ENCODE measurements at places on chromosomes 16 and 17. TPM values are rescaled to one million over a fixed set of nuclear protein-coding genes. Genes with fewer than 3 reads are reported as not detected.
A peak's percentile ranks its signal among the peaks of the same experiment; 100 is the strongest.

Gene PPM1E
- under 0.01 TPM for total RNA-seq

DNA sequence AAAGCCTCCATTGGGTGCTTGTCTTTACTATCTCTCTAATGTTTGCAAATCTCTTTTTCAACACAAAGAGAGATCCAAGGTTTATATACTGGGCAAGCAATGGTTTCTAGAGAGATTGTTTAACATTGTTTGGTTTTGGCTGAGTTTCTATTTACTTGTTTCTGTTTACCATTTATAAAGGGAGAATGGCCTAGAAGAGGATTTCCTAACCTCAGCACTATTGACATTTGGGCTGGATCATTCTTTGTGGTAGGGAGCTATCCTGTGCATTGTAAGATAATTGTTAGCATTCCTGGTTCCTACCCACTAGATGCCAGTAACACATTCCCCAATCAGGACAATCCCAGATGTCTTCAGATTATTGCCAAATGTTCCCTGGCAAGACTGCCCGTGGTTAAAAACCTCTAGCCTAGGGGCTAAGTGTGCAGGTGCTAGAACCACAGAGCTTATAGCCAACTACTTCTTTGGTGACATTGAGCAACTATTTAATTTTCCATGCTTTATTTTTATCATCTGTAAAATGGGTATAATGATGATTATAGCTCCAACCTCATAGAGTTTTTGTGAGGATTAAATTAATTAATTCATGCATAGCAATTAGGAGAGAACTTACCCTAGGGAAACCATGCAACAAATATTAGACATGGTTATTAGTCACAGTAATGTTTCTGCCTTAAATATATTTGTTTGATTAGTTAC lies 413.9 kb upstream of the MAF start:
- peak; percentile 37 for DNase-seq

DNA sequence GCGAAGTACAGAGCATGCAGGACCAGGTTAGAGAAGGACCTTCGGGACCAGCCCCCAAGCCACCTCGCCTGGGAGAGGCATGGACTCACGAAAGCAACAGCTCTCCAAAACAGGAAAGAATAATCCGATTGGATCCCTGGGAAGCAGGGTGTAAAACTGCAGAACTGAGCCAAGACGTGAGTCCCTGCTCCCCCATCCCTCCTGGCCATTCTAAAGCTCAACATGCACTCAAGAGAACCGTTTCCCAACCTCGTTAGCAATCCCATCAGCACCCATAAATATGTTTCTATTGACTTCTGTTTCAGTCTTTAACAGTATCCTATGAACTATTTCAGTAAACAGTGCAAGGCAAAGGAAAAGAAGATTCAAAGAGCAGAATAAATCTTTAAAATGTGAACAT lies 167.0 kb downstream of the COPRS start:
- DNase-seq, result no peak

- DNase-seq, result peak; percentile 53
These were observed 252.1 kb downstream of the PHKB start for GRCh38 chr16:47713225-47713595.

Gene FASN
- 69.0 TPM for total RNA-seq

GRCh38 chr16:64711026-64711425 lies 410.8 kb downstream of the CDH11 start:
- DNase-seq, result peak; percentile 64

Gene CRYM
- not detected for total RNA-seq

DNA sequence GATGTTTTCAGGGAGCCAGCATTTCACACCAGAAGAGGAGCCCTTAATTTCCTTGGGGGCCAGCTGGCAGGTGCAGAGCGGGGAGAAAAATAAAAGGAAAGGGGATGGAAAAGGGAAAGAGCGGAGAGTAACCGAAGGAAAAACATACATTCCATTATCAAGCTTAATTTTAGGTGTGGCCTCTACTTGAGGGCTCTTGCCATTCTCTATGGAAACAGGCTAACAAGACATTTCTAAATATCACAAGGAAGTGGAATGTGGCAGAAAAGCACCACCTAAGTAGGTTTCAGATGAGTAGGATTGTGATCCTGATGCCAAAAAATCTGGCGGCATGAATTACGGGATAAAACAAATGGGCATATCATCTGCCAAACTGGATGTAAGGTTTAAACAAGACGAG lies 970 bp upstream of the DYNC1LI2 start:
- no peak for DNase-seq

Gene GPT2
- total RNA-seq, result 16.0 TPM

DNA sequence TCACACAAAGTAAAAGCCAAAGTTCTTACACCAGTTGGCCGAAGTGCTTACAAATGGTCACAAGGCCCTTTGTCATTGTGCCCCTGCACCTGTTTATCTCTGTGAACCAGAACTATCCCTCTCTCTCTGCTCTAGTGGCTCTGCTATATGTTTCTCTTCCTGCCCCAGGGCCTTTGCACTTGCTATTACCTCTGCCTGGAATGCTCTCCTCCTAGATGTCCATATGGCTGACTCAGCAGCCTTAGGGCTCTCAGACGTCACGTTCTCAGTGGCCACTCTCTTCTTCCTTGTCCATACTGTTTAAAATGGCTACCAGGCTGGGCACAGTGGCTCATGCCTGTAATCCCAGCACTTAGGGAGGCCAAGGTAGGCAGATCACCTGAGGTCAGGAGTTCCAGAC lies 38.8 kb upstream of the DDX52 start:
- DNase-seq, result no peak

DNA sequence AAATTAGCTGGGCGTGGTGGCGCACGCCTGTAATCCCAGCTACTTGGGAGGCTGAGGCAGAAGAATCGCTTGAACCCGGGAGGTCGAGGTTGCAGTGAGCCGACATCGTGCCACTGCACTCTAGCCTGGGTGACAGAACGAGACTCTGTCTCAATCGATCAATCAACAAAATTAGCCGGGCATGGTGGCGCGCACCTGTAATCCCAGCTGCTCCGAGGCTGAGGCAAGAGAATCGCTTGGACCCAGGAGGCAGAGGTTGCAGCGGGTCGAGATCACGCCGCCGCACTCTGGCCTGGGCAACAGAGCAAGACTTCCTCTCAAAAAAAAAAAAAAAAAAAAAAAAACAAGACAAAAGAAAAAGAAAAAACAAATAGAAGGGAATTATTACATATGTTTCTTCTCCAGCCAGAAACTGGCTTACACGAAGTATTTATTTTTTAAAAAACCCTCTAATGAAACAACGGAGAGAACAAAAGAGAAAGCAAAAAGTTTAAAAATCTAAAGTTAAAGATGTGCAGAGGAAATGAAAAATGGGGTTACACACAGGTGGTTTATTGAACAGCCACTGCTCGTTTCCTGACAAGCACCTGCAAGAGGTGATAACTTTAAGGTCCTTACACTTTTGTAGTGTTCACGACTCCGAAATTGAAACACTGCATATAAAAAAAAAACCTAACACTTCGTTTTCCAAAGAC lies 1.4 kb downstream of the SYNRG start:
- DNase-seq, result no peak

Gene MAP1LC3B
- 25.1 TPM for total RNA-seq

- DNase-seq, result no peak
These were observed 4.5 kb downstream of the OR1F1 start for GRCh38 chr16:3192476-3193019.

Gene PRSS21
- total RNA-seq, result not detected

DNA sequence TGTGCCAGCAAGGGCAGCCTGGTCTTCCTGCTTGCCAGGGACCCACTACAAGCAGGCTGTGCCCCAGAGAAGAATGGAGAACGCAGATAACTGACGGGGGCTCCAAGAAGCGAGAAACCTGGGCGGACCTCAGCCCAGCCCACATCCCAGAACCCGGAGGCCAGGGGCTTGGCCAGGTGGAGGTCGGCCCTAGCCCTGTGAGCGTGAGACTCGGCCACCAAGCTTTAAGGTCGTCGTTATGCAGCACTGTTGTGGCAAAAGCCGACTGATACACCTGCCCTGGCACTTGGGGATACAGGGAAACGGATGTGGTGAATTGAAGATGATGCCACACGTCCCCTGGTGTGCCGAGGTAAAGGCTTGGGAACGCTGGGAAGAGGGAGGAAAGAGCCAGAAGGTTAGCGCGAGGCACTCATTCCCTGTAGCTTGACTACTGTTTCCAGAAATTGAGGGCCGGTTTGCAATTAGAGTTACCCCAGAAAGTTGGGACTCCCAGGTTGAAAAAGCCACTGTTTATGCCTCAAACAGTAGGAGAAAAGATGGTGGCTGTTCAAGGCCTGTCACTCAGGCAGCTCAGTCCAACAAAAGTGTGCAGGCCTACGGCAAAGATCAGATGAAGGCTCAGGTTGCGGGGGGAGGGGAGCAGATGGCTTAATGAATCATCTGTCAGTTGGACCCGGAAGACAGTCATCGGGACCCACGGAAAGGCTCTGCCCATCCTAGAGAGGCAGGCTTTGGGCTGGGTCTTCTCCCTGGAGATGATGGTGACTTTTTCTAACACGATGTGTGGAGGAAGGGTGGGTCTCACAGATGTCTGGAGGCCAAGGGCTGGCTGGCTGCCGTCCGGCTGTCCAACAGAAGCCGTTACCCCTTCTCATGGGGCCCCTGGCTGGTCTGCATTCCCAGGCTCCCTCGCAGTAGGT lies 45.6 kb upstream of the BAHCC1 start:
- DNase-seq, result peak; percentile 86

Gene TNFRSF13B
- not detected for total RNA-seq

DNA sequence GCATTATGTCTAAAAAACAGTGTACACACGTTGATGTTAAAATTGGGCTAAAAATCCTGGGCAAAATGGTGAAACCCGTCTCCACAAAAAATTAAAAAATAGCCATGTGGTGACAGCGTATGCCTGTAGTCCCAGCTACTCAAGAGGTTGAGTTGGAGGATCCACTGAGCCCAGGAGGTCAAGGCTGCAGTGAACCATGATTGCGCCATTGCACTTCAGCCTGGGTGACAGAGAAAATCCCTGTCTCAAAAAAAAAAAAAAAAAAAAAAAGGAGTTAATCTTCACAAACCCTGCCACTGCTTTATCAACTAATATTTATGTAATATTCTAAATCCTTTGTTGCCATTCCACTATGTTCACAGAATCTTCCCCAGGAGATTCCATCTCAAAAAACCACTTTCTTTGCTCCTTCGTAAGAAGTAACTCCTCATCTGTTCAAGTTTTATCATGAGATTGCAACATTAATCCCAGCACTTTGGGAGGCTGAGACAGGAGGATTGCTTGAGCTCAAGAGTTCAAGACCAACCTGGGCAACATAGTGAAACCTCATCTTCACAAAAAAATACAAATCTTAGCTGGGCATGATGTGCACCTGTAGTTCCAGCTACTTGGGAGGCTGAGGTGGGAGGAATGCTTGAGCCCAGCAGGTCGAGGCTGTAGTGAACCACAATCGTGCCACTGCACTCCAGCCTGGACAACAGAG lies 1.9 kb upstream of the C16orf87 start:
- no peak for DNase-seq

DNA sequence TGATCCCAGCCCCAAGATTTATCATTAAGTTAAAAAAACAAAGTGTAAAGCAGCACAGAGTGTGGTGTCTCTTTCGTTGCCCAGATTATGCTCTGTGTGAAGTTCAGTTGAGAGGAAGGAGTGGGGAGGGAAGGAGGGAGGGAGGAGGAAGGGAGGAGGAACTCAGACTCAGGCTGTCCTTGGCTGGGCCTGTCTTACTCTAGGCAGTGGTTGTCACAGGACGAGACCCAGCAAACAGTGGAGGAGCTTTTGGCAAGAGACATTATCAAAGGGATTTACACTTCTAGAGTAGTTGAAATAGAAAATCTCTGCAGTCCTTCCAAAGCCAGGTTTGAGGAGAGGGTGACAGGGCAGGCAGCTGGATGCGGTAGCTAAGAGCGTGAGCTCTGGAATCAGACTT lies 27.8 kb downstream of the KNOP1 start:
- no peak for DNase-seq

DNA sequence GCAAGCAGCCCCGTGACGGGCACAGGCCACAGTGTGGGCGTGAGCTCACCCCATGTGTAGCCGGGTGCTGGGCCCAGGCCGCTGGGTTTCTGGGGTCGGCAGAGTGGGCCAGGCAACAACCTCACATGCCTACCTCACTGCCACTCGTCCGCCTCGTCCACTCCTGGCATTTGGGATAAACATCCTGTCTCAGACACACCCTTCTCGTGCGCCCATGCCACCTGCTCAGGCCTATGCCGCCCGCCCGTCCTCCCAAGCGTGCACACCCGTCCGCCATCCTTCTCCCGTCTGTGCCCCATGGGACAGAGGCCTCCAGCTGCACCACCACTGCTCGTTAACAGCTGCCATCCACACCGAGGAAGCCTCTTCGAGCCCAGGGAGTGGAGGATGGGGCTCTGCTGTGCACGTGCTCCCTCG lies 64.3 kb downstream of the KLHDC4 start:
- no peak for DNase-seq

DNA sequence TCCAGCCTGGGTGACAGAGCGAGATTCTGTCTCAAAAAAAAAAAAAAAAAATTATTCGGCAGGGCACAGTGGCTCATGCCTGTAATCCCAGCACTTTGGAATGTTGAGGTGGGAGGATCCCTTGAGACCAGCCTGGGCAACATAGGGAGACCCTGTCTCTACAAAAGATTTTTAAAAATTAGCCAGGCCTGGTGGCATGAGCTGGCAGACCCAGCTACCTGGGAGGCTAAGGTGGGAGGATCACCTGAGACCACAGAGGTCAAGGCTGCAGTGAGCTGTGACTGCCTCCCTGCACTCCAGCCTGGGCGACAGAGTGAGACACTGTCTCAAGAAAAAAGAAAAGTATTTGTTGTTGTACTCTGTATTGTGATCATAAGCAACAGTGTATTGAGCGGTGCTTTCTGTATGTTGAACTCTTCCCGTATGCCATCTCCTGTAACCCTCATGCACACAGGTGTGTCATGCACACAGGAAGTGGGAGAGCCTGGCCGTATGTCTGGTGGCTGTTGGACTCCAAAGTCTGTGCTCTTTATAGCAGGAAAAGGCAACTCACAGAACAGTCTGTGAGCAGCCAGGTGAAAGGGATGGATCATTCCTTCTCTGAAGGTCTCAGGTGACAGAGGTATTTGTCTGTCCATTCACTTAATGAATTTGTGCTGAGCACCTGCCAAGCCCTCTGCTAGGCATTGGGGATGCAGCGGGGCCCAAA lies 17.1 kb downstream of the CDH1 start:
- no peak for DNase-seq

Gene KRTAP4-6
- total RNA-seq, result not detected

DNA sequence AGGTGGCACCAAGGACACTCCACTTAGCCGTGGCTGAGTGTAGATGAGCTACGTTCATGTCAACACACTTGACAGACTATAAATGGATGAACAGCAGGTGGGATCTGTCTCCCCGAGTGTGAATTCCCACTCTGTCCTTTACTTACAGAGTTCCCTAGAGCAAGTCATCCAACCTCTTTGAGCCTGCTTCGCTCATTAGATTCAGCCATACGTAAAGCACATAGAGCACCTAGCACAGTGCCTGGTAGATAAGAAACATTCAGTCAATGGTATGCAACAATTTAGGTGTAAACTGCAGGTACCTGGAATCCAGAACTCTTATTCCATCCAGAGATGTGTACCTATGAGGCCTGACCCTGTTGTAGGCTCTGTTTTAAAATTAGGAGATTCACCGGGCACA lies 227.8 kb upstream of the C16orf82 start:
- no peak for DNase-seq
